ENCODE measurements at places on chromosomes 3 and 15.
A peak's percentile ranks its signal among the peaks of the same experiment; 100 is the strongest.

GRCh38 chr3:17967111-17967510, 224.7 kb upstream of the TBC1D5 start:
- DNase-seq, result no peak

DNA sequence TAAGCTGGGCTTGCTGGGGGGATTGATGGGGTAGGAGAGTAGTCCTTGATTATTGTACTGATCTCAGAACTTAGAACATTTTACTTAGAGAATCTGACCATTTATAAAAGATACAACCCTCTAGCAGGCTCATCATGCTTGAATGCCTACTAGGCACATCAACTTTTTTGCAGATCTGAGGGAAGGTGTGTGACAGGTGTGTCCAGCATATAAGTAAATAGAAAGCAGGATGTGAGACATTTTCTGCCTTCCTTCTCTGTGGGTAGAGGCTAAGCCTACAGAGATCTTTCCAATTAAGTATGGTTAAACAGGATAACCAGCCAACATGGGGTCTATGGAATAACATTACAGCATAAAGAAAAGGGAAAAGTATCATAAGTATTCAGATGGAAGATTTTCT, 159.1 kb downstream of the AKAP13 start:
- no peak for DNase-seq

- DNase-seq, result no peak
Measured at GRCh38 chr3:27094721-27095120, 274.5 kb downstream of the NEK10 start.

DNA sequence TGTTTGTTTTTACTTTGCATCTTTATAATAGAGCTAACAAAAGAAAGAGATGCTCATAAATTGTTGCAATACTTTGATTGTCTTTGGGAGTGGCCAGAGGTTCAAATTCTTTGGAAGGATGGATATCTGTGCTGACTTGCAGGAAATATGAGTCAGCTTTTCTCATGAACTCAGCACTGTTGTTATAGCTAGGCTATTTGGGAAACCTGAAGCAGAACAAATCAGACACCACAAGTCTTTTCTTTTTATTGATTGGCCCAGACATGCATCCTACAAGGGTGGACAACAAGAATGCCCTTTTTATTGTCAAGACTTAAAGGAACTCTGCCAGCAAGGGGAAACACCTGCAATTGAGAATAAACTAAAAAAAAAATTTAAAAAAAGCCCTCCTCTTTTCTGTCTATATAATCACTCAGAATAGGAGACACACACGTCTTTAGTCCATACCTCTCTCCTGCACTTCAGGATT, 4.6 kb upstream of the DENND4A start:
- peak; percentile 54 for DNase-seq

DNA sequence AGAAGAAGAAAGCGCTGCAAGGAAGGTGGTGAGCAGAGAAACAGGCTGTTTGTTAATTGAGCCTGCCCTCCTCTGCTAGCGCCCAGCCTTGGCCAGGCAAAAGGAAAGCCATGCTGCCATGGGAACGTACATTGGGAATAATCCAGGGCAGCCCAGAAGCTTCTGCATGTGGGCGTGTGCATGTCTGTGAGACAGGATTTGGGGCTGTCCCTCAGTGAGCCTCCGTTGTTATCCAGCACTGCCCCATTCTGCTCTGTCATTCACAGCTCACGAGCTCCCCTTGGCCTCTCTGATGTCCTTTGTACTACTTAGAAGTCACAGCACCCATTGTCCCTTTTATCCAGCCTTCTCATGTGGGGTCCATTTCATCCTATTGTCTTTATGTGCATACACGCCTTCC, 239.1 kb upstream of the ROPN1 start:
- DNase-seq, result no peak

DNA sequence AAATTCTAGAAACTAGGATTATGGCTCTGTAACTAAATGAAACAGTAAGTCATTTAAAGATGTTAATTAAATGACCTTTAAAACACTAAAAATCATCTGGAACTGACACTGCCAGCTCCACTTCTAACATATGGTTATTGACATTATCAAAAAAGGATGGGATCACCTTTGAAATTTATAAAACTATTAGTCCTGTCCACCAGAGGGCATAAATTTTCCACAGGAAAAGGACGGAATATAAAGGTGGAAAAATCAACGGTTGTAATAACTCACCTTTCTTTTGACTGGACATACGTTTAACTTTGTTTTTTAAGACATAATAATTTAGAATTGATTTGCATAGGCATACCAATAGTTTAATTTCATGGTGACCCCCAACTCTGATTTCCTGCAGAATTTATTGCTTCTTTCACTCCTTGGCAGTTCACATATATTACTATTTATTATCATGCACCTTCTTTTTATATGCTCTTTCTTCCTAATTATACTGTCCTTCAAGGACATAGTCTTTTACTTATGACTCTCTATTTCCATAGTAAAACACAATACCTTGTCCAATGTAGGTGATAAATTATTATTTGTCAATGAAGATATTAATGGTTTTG, 345.7 kb downstream of the CADM2 start:
- DNase-seq, result no peak

DNA sequence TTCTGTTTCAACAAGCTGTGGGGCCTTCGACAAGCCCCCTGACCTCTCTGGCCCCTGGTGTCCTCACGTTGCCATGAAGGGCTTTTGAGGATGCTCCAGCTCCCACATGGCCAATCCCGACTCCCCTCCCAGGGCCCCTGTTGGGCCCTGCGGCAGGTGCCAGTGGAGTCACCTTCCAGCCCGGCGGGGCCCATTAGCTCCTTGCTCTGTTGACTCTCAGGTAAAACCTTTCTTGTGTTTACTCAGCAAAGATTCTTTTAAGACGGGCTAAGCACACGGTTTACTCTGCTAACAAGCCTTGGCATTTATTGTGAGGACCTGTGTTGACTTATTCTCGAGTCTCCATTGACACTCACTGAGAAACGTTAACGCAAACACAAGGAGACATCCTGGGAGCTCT, 15.0 kb downstream of the RPLP1 start:
- DNase-seq, result no peak

Data from A172 (cell line).